ENCODE measurements at places on chromosomes 12 and 14.

GRCh38 chr14:67602076-67602475 is 2.0 kb upstream of the PIGH start:
- DNase-seq: no peak

DNA sequence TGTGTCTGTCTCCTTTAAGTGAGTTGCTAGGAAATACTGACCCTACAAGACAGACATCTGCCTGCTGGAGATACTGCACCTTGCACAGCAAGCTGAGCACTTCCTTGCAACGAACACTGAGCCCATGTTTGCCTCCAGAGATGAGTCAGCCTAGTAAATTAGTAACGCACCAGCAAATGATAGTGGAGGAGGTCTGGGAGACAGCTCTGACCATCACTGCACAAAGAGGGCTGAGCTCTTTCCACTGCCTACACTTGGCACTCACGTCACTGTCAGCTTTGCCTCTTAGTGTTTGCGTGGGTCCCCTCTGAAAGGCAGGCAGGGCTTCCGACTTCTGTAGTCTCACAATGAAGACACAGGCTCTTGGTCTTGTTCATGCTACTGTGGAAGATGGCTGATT is 109.0 kb downstream of the APAF1 start:
- no peak for DNase-seq

DNA sequence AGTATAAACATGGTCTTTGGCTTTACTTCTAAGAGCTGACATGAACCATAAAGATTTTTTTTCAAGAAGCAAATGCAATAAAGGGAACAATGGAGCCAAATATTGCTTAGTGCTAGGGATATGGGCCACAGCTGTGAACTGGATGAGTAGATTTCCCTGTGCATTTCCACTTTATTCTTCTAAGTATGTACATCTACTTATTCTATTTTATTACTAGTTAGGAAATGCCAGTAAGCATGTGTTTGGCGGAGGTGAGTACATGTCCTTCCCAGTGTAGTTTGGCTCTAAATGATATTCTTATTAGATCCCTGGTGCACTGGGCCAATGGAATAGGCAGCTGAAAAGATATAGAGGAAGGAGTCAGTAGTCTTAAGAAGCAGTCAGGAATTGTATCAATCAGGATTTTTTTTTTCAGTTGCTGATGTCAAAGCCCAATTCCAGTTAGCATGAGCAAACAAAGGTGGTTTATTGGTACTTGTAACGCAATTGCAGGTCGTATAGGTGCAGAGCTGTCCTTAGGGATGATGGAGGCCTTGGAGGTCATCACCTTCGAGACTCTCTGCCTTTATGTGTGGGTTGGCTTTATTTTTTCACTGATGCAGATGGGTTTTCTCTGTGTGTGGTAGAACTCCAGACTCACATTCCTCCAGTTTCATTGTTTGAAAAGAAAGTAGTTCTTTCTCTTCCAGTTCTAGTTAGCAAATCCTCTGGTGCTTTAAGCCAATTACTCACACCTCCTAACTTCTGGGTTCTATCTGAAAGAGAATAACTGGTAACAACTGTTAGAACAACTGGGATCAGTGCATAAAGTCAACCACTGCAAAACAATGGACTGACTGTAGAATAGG is 139.0 kb upstream of the LRIG3 start:
- DNase-seq: no peak

- no peak for DNase-seq
Observed at GRCh38 chr12:132159555-132160003, 15.3 kb downstream of the NOC4L start.

DNA sequence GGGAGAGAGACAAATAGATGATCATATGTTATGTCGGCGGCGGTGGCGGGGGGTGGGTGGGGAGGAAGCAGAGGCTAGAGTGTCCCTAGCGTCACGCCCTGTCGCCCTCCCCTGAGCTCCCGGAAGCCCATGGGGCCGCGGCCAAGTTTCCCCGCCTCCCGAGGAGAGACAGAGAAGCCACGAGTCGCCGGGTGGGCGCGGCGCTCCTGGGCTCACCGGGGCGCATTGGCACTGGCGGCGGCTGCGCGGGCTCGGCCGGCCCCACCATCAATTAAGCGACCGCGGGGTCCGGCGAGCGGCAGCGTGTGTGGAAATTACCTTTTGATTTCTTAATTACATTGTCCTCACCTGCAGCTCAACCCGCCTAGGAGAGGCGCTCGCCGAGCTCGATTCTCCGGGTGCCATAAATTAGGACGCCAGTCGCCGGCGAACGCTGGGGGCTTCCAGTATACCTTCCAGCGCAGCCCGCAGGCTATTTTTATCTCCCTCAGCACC is 119.9 kb upstream of the LHX5 start:
- DNase-seq: no peak

DNA sequence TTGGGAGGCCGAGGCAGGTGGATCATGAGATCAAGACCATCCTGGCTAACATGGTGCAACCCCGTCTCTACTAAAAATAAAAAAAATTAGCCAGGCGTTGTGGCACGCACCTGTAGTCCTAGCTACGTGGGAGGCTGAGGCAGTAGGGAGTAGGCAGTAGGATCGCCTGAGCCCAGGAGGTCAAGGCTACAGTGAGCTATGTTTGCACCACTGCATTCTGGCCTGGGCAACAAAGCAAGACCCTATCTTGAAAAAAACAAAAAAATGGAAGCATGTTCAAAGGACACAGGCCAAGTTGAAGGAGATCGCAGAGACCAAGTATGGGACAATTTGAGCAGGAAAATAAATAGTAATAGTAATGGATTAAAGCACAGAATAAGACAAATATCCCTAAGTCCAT is 14.2 kb downstream of the NCAPD2 start:
- no peak for DNase-seq

GRCh38 chr12:65631621-65632111 is 192.6 kb upstream of the HMGA2 start:
- no peak for DNase-seq

Measured in progenitor cell of endocrine pancreas (in vitro differentiated cells).